ENCODE measurements at places on chromosomes 11 and 22.

DNA sequence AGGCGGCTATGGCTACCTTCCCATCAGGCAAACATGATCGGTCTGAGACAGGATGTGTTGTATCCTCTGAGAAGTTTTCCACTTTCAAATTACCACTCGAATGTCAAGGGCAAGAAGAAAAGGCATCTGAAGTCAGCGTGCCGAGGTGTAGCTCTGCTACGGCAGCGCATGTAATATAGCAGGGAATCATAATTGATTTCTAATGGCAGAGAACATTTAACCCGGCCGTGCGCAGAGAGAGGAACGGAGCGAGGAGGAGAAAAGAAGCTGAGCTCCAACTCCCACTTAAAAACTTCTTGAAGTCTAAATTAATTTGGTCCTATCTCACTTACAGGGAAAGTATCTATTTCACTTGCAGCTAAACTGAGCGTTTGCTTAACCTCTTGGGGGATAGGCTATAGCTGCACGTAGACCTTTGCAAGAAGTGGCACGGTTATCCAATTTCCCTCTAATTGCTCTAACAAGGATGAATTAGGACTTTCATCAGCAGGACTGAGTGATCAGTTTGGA, 137.3 kb upstream of the KIRREL3 start:
- no peak for DNase-seq

GRCh38 chr11:65569164-65569972, 909 bp upstream of the ZNRD2 start:
- no peak for DNase-seq

DNA sequence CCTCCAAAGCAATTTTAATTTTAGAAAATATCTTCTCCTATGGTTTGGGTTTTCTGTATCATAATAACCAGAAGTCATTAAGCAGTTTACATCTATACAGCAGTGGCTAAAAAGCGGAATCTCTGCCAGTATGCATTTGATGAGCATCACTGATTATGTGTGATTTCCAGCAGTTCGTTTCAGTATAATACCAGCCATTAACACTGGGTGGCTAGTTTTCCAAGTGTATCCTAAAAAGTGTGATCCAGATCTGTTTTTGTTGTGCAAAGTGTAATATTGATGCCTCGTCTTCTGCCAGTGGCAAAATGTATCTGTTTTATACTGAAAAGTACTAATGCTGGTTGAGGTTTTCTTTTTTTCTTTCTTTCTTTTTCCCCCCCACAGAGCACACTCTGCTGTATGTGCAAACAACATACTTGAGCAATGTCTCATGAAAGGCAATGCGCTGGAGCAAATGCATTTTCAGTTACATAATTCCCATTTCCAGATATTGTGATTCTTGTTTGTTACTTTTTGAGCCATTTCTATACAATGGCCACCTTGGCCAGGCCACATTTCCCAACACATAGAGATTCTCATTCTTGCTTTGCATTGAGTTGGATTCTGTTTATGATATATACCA, 64.2 kb downstream of the SLC36A4 start:
- DNase-seq: peak; percentile 5

DNA sequence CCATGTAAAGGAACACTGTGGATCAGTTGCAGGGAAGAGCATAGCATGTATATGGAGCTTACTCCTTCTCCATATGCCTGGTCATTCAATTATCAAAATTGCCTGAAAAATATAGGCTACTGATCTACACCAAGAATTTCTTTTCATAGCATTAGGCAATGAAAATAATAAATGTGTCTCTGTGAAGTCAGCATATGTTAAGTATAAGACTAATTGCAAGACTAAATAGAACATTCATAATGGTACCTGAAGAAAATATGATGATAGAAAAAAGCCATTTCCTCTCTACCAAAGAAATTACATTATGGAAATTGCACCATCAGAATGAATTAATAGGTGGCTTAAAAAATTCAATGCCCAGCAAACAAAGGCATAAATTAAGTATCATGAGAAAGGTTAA, 584.7 kb downstream of the NELL1 start:
- DNase-seq: no peak

DNA sequence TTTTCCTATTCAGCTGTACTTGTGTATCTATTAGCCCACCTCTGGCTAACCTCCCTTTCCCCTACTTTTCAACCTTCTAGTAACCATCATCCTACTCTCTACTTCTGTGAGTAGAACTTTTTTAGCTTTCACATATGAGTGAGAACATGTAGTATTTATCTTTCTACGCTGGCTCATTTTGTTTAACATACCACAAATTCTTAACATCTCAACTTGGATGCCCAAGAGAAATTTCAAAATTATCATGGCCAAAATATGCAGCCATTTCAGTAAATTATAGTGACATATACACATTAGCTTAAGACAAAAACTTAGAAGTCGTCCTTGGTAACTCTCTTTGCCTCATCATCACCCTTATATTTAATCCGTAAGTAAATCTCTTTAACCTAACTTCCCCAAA, 34.7 kb downstream of the LUZP2 start:
- no peak for DNase-seq

- DNase-seq: no peak
These were observed 488.3 kb downstream of the MN1 start for GRCh38 chr22:27312966-27313855.

GRCh38 chr11:33735271-33736147, 714 bp downstream of the CD59 start:
- no peak for DNase-seq

- DNase-seq: no peak
These were observed 3.3 kb downstream of the ARL14EP start for GRCh38 chr11:30326114-30326778.

- DNase-seq: no peak
These were observed 2.0 kb downstream of the KCNC1 start for GRCh38 chr11:17736579-17736893.

GRCh38 chr11:130161441-130162145, 2.0 kb downstream of the ST14 start:
- no peak for DNase-seq

GRCh38 chr22:20563466-20563906, 56.1 kb downstream of the MED15 start:
- DNase-seq: no peak

GRCh38 chr11:47373876-47374719, 4.2 kb downstream of the SPI1 start:
- DNase-seq: peak; percentile 35

DNA sequence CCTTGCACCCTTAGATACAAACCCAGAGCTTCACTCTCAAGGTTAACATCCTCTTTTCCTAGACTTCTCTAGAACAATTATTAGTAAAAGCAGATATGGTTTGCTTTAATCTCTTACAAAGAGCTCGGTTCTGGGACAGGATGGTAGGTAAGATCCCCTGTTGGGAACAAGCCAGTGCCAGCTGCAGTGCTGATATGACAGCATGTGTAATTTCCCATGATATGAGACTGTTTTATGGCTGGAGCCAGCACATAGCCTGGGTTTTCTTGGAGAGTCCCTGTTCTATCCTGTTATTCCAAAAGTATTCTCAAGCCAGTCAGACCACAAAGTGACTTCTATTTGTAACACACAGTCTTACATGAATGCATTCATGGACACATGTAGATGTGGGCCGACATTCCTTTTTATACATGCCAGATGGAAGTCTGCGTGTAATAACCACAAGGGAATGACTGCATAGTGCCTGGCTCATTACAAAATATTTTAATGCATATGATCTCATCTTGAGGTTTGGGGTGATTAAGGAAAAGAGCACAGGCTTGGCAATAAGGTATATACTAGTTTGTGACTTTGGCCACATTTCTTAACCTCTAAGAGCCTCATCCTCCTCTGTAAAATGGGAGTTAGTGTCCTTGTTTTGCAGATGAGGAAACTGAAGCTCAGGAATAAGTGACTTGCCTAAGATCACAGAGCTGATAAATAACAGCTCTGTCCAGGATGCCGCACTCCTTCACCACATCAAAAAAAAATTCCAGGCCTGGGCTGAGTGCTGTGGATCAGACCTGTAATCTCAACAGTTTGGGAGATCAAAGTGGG, 21.8 kb downstream of the CLMP start:
- peak; percentile 97 for DNase-seq

DNA sequence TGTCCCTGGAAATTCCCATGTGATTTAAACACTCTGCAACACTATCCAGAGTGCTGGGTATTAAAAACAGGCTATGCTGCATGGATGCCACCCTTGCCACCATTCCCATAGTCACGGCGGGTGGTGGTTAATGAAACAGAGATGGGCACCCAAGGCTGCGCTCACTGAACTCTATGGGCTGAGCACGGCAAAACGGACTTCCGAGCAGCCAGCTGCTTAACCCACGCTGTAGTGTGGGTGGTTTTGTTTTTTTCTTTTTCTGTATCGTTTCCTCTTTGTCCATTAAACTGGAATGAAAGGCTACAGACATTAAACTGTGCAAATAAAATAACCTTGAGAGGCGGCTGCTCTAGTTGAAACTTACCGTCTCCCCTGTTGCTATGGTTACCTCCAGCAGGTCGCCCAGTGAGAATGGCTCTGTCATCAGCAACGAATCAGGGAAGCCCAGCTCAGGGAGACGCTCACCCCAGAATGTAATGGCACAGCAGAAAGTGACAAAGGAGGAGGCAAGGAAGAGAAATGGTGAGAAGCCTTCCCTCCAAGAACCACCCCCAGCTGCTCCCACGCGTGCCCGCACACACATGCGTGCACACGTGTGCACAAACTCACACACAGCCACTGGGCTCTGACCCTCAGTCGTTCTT, 102.1 kb downstream of the C11orf91 start:
- DNase-seq: no peak

GRCh38 chr11:17699147-17700114, 19.9 kb upstream of the MYOD1 start:
- no peak for DNase-seq

GRCh38 chr11:70307176-70307575, 36.7 kb downstream of the PPFIA1 start:
- DNase-seq: peak; percentile 25

GRCh38 chr11:62295504-62295903, 3.4 kb downstream of the SCGB1D4 start:
- DNase-seq: no peak

DNA sequence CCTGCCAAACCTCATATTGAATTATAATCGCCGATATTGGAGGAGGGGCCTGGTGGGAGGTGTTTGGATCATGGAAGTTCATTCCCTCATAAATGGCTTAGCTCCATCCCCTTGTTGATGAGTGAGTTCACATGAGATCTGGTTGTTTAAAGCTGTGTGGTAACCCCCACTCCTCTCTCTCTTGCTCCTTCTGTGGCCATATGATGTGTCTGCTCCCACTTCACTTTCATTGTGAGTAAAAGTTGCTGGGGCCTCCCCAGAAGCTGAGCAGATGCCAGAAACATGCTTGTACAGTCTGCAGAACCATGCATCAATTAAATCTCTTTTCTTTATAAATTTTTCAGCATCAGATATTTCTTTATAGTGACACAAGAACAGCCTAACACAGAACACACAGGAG, 929.0 kb upstream of the FAT3 start:
- no peak for DNase-seq

- DNase-seq: no peak
These were observed 50.0 kb downstream of the FAM168A start for GRCh38 chr11:73547706-73548595.

DNA sequence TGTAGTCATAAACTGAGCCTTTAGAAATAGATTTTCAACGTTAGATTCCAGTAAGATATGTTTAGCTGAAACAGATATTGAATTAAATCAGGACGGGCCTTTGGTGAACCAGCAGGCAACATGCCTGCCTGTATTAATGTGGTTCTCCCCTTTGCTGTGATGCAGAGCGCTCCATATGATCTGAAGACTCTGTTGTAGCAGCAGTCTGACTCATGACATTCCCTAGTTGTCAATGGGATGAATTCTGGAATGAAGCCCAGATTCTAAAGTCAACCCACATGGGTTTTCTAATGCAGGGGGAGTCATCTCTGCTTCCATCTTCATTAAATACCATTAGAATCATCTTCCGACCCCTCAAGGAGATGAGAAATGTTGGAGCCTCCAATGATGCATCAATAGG, 864.5 kb downstream of the NTM start:
- DNase-seq: peak; percentile 73

GRCh38 chr11:58980159-58980843, 41.0 kb downstream of the GLYATL1 start:
- DNase-seq: no peak

- no peak for DNase-seq
These were observed 812.6 kb downstream of the OPCML start for GRCh38 chr11:132719684-132720083.

DNA sequence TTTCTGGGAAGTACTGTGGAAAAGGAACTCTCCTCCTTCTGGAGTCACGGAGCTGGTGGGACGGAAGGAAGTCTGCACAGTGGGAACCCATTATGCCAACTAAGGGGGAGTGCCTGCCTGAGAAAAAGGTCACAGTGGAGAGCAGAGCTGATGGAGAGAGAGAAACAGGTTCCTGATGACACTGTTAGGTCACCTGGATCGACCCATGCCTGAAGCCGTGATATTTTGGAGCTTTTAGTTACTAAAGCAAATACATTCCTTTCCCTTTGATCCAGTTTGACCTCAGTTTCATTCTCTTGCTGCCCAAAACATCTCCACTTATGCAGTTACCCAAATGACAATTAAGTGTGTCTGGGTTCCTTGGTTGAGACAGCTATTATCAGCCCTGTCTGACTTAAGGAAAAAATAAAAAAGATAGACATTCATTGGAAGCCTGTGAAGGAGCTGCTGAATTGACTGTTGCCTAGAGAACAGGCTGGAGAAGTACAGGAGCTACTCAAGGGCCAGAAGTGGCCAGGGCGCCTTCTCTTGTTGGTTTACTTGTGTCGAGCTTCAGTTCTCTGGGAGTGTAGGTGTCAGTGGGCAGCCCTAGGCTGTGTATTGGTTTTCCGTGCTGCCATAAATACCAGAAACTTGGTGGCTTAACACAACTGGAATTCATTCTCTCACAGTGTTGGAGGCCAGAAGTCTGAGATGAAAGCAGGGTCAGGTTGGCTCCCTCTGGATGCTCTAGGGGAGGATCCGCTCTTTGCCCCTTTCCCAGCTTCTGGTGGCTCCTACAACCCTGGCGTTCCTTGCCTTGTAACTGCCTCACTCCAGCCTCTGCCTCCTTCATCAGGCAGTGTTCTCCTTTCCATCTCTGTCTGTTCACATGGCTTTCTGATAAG, 13.6 kb downstream of the MRGPRD start:
- no peak for DNase-seq

DNA sequence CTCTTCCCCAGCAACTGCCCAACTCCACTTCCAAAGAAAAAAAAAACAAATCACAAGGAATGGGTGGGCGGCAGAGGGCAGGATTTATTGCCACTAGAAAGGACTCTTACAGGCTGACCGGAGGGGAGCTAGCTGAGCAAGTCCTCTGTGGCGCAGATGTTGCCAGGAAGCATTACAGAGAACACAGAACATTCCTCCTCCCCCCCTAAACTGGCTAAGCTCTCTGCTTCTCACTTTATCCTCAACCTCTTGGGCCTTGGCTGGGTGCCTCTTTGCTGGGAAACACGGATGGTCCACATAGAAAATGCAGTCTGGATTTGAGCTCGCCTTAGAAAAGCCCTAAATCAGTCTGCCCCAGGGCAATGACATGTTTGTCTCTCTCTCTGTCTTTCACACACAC, 12.6 kb upstream of the FJX1 start:
- no peak for DNase-seq

GRCh38 chr11:128559496-128560103, 27.8 kb downstream of the ETS1 start:
- no peak for DNase-seq

- no peak for DNase-seq
These were observed 8.6 kb downstream of the SC5D start for GRCh38 chr11:121300972-121301699.
